ENCODE measurements at places on chromosomes 4 and X.

DNA sequence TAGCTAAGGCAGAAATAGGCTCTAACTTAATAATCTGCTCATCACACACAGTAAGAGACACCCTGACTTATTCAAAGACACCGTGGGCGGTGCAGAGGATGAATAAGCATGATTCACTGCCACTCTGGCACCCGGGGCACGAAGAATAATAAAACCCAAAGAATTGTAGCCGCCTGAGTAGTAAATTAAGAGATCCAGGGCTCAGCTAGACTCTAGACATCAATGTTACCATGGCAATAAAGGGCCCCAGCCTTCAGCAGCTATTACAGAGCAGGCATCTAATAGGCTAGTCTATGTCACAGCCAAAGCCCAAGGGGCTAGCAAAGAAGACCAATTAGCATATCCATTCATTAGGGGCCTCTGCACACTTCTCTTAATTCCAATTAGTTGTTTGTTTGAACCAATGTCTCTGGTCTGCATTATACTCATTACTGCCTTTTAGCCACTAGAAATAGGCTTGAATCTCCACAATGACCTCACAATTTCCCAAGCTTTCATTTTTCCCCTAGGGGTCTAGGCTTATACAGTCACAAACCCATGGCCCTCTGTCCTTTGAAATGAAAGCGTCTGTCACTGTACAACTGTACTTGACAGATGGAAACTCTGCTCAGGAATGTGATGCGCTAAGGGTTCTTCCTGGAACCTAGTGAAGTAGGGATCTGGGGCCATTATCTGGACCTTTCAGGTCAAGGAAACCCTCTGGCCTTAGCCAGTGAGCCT lies 3.0 kb upstream of the ATP1B4 start:
- DNase-seq, result no peak

GRCh38 chrX:70479247-70479921 lies 34.7 kb downstream of the DLG3 start:
- no peak for DNase-seq

DNA sequence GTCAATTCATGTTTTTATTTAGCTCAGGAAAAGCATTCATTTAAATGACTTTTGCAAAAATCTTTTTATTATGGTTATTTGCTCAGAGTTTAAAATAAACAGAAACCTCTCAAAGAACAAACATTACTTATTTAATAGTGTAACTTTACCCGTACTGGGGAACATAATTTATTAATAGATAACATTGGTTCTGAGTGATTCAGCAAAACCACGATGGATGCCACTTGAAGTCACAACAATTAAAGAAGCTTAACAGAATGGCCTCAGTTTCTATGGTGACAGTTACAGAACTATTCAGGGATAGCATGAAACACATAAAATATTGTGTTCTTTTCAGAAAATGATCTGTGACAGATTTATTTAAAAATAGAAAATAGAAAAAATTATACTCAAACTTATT lies 368.7 kb downstream of the CCSER1 start:
- no peak for DNase-seq

DNA sequence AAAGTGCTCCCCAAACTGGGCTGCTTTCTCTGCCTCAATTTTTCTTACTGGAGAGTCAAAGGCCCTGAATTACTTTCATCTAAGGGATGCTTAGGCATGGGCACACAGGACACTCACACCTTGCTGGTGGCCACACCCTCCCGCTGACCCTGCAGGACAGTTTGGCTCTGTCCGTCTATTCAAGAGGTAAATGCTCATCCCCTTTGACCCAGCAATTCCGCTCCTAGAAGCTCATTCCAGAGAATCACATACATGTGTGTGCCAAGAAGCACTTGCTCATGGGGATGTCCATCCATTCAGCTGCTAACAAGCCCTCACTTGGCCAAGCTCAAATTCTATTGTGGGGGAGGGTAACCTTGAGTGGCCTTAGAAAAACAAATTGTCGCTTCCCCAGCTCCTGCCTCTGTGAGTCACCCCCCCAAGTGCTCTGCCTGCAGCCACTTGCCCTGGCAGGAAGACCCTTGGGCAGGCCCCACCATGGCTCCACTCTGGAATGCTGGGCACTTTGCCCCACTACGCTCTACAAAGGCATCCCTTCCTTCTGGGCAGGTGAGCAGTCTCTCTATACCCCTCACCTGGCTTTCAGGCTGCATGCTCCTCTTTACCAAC lies 54.5 kb downstream of the HTRA3 start:
- DNase-seq, result no peak

DNA sequence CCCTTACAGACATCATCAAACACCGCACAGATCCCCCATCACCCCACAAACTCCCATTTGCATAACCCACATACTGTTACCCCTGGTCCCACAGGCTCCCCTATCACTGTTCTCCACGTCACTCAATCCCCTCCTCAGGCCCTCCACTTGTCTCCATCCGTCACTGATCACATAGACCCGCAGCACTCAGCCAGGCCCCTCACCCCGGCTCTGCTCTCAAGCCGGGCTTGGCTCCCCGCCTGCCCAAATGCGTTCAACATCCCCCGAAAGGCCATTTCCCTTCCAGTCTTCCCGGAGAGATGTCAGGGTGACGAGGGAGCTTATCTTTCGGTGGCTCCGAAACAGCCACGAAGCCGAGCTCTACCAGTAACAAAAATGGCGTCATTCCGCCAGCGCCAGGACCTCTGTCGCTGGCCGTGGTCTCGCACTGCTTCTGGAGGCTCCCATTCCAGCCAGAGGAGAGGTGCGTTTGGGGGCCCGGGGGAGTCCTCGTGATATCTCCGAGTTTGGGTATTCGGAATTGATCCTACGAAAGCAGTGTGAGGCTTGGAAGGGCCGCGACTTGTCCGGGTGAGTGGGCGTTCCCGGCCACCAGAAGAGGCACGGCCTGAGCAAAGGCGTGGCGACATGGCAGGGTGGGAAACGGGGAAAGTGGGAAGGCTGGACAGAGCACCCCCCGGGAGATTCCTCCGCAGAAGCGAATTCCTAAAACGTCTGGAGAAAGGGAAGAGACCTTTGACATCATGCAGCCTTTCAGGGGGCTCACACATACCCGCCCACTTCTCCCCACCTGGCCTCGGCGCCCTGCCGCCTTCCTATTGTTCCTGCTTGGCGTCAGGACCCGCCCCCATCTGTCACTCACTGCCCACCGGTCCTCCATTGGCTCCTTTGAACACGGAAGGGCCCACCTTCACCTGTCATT lies at the start of gene ZNF630:
Gene ZNF630, minus strand, starts transcription at position 577 of the 922 bp plus-strand sequence. CDS start 4,754 bp downstream, outside the sequence.
- DNase-seq, result peak; percentile 62

- no peak for DNase-seq
Measured at GRCh38 chr4:139794158-139794954, 128.7 kb downstream of the MGST2 start.

DNA sequence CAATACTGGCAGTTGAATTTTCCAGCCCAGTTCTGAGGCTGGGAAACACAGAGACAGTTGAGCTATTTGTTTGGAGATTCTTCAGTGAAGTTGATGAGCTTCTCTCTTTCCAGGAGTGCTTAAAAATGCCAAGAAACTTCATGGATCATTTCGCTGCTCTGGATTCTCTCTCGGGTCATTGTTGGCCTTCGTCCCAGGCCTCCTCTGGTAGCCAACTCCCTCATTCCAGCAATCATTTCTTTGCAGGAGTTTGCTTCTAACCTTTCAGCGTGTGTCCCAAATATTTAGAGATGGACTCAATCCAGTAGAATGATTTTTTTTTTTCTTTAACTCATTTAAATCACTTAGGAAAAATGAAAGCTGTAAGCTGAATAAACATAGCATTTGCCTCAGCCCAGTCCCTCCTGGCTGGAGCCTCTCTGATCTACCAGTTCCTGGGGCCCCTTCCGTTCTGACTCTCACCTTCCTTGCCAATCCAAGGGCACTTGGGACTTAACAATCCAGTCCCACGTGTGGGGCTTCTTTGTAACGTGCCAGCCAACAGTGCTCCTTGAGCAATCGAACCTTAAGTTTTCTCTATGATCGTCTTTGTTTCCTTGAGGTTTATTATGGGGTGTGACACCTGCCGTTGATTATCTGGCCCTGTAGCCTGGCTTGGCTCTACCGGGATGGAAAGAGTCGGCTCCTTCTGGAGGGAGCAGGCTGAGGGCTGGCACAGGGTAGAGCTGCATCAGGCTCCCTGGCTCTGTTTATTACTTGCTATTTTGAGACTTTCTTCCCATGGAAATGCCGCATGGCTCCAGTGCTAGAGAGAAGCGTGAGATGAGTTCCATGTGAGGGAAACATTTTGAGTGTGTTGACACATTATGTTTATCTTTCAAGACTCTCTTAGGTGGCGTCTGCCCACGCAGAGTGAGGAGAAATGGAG lies 80.4 kb upstream of the GPC4 start:
- DNase-seq, result no peak

DNA sequence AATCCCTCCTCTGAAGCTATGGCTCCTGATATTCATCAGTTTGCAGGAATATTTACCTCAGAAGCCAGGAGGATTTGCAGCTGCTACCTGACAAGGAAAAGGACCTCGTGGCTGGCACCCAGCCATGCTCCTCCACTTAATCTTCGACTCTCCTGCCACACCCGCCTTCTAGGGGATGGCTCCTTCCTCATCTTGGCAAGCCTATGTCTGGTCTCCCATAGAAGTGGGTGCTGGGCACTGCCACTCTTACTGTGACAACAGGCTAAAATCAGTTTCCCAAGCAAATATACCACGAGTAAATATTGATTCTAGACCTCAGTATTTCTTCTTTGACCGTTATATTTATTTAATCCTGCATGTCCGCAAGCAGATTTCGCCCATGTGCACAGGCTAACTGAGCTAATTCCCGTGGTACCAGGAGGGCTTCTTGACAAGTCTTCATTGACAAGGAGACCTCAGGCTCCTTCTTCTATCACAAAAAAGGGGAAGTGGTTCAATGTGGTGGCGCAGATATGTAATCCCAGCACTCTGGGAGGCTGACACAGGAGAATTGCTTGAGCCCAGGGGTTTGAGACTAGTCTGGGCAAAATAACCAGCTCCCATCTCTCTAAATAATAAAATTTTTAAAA lies 52.6 kb upstream of the DCTD start:
- no peak for DNase-seq

- no peak for DNase-seq
Measured at GRCh38 chrX:111365770-111366325, 46.1 kb downstream of the DCX start.

- no peak for DNase-seq
Measured at GRCh38 chrX:16484338-16484737, 165.6 kb upstream of the S100G start.

GRCh38 chrX:9903146-9903545 lies 64.0 kb upstream of the CLDN34 start:
- no peak for DNase-seq

GRCh38 chr4:89586318-89586717 lies 250.6 kb downstream of the SNCA start:
- no peak for DNase-seq

DNA sequence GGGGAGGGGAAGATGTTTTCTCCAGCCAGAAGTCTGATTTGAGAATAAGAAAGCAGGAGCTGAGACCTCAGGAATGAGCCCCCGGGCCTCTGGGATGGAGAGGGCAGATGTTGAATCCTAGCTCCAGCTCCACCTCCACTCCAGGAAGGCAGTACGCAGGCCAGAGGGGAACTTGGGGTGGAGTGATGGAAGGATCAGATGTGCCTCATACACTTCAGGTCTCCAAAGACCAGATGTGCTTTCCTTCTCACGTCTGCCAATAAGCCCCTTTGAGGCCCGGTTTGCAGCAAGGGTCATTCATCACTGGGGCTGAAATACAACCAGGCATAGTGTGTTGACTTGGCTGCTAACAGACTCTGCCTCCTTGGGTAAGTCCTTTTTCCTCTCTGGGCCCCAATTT lies 28.1 kb downstream of the STARD8 start:
- no peak for DNase-seq

DNA sequence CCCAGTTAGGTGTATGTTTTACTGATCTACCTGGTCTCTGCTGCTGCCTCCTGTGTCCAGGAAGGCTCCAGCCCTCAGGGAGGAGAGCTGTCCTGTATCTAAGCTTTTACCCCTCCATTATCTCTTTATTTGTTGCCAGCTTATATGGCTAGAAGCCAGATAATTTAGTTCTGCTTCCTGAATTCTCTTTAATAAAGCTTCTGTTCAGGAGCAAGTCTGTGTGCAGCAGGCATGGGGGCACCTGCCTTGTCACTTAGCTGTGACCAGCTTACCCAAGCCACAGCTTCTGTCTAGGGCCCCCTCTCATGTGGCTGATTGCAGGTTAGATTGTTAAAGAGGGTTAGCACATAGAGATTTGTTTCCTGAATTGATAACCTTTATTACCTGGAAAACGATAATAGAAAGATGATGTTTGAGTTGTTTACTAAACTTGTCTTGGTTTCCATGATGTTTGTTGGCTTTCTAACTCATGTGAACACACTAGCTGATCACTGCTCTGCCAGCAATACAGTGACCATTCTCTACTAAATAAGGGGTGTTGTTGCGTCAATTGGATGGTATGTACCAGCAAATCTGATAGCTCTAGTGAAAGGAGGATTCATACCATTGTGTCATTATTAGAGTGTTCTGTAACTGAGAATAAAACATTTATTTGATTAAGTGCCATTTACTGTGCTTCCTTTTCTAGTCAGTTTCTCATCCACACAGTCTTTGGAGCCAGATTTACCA lies 189.8 kb upstream of the ANK2 start:
- no peak for DNase-seq

- no peak for DNase-seq
Measured at GRCh38 chr4:185171373-185172071, 28.5 kb downstream of the SLC25A4 start.

DNA sequence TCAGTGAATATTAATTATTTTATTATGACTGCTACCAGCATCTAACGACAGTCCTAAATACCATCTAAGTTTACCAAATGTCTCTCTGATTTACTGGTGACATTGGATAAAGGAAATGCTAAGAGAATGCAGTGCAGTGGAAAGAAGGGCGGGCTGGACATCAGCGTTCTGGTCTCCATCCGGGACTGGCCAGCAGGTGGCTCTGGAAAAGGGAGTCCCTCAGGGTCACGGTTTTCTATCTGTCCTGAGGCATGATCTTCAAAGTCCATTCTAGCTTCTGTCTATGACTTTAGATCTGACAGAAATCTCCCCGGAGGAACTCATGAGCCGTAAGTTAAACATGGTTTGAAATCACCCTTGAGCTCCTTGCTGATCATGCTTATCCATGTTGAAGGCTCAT lies 3.3 kb downstream of the TRIM2 start:
- no peak for DNase-seq

DNA sequence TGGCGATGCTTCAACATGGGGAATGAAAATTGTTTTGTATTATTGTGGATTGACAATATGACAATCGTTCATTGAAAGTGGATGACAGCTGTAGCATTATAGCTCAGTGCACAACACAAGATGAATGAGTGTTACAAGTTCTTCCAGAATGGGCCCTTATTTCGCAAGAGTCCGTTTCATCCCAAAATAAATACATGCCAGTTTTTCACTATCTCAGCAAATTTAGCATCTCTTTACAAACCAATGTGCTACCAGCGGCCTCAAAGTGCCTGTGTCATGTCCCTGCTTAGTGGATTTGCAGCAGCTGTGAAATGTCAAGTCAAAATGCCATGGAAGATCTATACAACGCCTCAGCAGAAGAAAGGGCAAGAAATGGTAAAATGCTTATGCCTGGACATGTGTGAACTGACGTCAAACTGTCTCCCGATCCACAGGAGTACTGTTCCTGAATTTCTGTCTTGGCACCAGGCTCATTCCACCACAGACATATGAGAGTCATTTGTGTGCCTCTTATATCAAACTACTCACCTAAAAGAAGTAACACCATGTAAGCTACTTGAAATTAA lies 109.6 kb downstream of the MAML3 start:
- DNase-seq, result no peak

All from GM12864 (cell line).